ENCODE measurements at places on chromosomes 6 and 20. TPM values are rescaled to one million over a fixed set of nuclear protein-coding genes. Genes with fewer than 3 reads are reported as not detected.

The DOK5 gene
- total RNA-seq = not detected

The LTA gene
- total RNA-seq = 0.35 TPM

GRCh38 chr6:138586638-138587037, 87.3 kb upstream of the NHSL1 start:
- DNase-seq = no peak
- no peak overlapping the region for H3K27ac ChIP-seq
- no peak overlapping the region for H3K4me3 ChIP-seq
- H3K36me3 ChIP-seq = no peaks in the 10 kb centered on the region
- H3K27me3 ChIP-seq = no peaks in the 10 kb centered on the region

- H3K4me1 ChIP-seq = no peaks in the 10 kb centered on the region
- H3K27me3 ChIP-seq = no peaks in the 10 kb centered on the region
- H3K27ac ChIP-seq = no peak overlapping the region
- DNase-seq = no peak
- H3K4me3 ChIP-seq = no peak overlapping the region
- no peaks in the 10 kb centered on the region for H3K36me3 ChIP-seq
These were observed 413.5 kb downstream of the CDC5L start for GRCh38 chr6:44800784-44801592.

The GPR63 gene
- total RNA-seq = 0.96 TPM

The EFCAB8 gene
- 0.72 TPM for total RNA-seq

DNA sequence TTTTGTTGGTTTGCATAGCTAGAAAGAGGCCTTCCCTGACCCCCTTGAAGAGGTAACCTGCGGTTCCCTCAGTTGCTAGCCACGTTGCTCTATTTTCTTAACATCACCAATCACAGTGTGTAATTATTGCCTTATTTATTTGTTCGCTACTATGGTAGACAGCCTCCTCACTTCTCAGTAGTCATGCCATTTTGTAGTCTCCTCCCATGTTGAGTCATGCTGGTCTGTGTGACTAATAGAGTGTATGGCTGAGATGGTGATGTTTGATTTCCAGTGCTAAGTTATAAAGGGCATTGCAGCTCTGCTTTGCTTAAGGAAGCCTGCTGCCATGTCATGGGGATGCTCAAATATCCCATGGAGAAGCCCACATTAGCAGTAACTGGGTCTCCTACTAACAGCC, 236.6 kb upstream of the CHD6 start:
- no peaks in the 10 kb centered on the region for H3K36me3 ChIP-seq
- H3K27ac ChIP-seq = no peak overlapping the region
- no peaks in the 10 kb centered on the region for H3K27me3 ChIP-seq
